ENCODE measurements at places on chromosomes 6 and 20.

DNA sequence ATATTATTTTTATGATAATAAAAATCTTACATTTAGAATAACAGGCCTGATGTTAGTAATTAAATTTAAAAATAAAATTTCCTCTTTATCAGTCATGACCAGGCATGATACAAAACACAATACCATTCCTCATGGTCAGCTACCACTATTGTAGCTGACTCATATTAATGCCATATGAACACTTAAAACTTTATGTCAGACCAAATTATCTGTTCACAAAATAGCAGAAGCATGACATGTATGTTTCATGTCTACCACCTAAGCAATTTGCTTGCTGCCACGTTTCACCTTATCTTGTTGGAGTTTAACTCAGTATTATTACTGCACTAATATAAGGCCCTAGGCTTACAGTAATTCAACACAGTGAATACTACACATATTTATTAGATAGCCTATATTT, 65.7 kb downstream of the HTR1B start:
- no peak for DNase-seq

DNA sequence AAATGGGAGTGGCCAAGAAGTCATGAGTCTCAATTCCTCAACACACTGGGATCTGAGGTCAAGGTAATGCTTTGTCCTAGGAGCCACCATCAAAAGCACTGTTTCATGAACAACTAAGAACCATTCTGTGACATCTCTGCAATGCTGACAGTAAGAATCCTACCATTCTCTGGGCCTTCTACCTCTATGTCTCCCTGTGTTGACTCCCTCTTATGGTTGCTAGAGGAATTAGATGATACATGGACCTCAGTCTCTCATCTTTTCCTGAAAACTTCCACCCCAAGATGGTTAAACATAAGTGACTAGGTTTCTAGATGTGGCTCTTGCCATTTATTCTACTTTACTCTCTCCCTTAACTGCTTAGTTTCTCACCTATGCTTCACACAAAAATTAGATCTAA, 9.1 kb downstream of the MTRF1L start:
- DNase-seq: no peak

DNA sequence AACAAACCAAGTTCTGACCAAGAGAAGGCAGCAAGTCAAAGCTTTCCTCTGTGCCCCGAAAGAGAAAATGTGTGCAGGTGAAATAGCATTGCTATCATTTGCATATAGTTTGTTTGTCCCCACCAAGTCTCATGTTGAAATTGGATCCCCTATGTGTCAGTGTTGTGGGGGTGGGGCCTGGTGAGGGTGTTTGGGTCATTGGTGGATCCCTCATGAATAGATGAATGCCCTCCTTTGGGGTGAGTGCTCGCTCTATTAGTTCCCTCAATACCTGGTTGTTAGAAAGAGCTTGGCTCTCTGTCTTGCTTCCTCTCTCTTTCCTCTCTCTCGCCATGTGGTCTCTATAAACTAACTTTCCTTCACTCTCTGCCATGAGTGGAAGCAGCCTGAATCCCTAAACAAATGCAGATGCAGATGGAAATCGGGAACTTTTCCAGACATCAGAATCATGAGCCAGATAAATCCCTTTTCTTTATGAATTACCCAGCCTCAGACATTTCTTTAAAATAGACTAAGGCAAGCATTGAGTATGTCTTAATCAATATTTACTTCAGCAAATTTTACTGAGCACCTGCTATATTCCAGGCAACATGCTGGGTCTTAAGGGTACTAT, 43.8 kb upstream of the SYNDIG1 start:
- DNase-seq: no peak

DNA sequence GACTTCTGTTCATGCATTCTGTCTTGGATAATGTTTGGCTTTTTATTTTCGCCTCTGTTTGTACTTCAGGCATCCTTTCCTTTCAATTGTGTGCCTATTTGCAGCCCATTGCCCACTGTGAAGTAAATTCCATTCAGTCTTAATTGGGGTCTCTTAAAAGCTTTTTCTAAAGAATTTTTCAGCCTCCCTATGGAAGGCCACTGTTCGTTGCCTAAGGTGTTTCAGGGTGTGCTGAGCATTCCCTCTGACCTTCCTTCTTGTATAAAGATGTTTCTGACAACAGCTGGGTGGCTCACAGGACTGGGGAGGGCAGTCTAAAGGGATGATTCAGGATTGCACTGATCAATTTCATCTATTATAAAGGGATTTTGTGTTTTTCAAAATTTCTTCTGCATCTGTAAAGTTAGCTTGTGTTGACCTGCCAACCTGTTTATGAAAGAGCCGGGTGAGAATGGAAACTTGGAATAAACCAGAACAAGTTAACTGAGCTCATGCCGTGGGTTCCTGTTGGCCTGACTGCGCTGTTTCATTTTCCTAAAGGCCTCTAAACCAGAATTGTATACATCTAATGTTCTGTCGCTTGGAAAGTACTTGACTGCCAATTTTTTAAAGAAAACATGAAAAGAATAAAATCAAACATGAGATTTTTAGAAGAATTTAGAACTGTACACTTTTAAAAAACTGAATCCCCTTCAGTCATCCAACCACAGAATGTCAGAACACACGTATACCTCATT, 14.3 kb downstream of the PHACTR2 start:
- DNase-seq: no peak

DNA sequence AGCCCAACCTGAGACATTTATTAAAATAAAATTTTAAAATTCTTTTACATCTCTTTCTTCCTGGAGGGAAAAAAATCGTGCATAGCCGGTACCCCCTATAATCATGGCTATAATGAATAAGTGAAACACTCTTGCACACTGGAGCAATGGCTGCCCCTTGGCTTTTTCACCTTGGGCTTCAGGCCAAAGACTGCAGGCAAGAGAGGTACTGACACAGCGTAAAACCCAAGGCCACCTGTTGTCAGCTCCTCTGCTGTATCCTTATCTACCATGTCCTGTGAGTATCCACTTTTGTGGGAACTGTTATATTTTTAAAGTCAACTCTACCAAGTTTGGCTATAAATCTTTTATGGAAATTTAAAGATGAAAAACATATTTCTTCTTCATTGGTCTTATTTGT, 23.0 kb upstream of the LY86 start:
- DNase-seq: no peak

DNA sequence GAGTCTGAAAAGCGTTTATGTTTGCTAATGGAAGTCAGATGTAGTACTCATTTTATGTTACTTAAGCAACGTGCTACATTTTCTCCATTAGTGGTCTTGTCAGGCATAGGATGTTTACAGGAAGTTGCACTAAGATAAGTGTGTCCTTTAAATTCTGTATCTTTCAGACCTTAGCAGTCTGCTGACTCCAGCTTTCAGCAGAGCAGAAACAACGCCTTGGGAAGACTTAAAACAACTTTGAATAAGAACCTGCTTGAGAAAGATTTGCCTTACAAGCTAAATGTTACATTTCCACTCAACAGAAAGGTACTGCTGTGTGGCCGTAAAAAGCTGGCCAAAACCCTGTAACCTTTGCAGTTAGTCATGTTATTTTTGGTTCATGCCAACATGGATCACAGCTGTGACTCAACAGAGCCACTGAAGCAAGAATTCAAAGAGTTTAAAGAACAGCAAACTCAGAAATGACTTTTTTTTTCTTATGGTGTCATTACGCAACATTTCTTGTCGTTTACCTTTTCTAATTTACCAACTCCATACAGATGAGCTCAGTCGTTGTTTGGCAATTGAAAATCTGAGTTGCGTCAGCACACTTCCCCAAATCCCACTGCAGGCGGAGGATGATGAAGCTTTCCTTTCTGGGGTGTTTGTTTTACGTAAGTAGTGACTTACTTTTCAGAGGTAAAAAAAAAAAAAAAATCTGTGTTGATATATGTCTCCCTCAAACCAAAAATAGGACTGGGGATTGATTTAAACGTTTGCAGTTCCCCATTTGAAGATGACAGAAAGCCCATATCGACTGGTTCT, 27.9 kb upstream of the BMP6 start:
- DNase-seq: no peak

DNA sequence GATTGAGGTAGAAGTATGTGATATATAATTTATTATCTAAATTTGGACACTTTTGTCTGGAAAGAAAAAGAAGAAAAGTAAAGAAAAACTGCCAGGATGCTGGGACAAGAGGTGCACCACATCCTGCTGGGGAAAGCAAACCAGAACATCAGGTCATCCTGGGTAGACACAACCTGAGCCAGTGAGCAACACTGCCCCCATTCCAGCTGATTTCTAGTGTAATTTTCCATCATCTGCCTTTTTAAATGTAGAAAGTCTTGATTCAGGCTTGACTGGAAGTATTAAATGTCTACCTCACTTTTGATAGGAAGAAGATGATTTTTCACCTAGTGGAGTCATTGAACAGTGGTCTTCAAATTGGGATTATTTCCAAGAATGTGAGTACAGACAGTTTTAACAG, 1164.5 kb upstream of the CITED2 start:
- no peak for DNase-seq
